ENCODE measurements at places on chromosomes 16 and 17.

DNA sequence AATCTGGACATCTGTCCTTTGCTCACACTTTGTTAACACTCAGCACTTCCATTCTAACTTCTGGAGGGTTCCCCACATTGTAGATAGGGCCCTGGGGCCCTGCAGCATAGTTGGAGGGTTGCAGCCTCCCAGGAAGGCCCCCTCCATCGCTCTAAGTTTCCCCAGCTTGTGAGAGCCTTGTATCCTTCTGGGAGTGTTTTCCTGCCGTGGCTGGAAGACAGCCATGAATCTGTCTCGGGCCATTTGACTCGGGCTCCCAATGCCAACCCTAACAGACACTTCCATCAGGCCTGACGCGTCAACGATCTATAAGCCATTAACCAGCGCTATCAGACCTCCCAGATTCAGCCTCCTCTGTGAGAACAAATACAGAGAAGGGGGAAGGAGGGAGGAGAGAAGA is 263.7 kb upstream of the RPL38 start:
- DNase-seq, result no peak

GRCh38 chr17:65158041-65158440 is 20.9 kb downstream of the RGS9 start:
- no peak for DNase-seq

- no peak for DNase-seq
Measured at GRCh38 chr17:34481779-34482178, 97.6 kb upstream of the TMEM132E start.

DNA sequence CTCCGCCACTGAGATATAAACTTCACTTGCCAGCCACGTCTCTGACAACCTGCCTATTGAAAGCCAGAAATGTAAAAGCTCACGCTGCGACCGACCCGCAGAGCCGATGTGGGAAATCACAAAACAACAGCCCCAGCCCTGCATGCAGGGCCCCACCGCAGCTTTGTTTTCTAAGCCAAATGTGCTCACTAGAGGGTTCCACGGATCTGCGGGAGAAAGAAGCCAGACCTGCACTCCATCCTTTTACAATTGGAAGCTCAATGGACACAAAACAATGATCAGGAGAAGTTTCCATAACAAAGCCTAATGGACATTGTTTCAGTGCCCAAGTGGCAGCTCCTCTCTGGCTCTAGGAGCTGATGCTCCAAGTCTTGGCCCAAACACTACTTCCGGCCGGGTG is 33.1 kb downstream of the WIPI1 start:
- no peak for DNase-seq

GRCh38 chr16:23803591-23804123 is 32.1 kb upstream of the PRKCB start:
- peak; percentile 32 for DNase-seq

GRCh38 chr17:12821376-12821940 is 32.2 kb downstream of the ARHGAP44 start:
- DNase-seq, result no peak

- DNase-seq, result no peak
Measured at GRCh38 chr16:89561884-89562599, 1.6 kb downstream of the RPL13 start.

GRCh38 chr16:22348291-22348690 is 26.1 kb downstream of the CDR2 start:
- DNase-seq, result no peak

DNA sequence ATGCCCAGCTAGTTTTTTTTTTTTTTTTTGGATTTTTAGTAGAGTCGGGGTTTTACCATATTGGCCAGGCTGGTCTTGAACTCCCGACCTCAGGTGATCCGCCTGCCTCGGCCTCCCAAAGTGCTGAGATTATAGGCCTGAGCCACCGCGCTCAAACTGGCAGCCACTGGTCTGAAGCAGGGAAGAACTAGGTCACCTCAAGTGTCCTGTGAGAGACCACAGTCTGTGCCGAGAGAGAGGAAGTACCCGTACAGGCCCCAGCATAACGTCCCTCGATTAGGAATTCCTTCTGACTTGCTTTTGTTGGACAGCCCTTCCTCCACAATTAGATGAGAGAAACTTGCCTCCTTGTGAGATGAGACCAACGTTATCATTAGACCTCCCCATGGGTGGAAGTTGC is 13.7 kb upstream of the CD300E start:
- DNase-seq, result no peak

DNA sequence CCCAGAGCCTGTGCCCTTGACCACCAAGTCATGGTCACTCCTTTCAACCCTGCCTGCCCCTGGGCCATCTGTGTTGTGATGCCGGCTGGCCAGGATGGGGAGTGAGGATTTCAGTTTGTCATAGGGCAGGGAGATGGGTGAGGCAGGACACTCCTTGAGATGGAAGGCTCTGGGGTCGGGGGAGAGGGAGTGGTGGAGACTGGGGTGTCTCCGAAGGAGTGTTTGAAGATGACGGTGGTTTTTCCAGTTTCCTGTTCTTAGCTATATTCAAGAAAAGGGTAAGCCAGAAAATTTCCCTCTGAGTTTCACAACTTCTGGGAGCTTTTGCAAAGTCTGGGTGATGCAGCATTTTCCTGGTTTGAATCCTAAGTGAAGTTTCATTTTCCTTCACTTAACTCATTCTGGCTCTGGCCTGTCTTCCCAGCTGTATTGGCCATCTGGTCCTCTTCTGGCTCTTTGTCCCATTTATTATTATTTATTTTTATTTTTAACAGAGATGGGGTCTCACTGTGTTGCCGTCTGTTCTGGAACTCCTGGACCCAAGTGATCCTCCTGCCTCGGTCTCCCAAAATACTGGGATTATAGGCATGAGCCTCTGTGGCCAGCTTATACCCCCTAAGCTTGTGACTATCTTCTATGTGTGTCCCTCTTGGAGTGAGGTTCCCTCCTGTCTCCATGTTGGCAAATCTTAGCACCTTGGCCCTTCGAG is 27.7 kb downstream of the ABCC1 start:
- DNase-seq, result no peak

- peak; percentile 87 for DNase-seq
Measured at GRCh38 chr16:88706229-88706964, at the start of the genes CTU2 and RNF166. Gene CTU2 (plus strand): TSS chr16:88706503. CDS start chr16:88706531, 28 bp downstream. Gene RNF166 (minus strand): TSS chr16:88706408. CDS start chr16:88706325, 83 bp downstream.

DNA sequence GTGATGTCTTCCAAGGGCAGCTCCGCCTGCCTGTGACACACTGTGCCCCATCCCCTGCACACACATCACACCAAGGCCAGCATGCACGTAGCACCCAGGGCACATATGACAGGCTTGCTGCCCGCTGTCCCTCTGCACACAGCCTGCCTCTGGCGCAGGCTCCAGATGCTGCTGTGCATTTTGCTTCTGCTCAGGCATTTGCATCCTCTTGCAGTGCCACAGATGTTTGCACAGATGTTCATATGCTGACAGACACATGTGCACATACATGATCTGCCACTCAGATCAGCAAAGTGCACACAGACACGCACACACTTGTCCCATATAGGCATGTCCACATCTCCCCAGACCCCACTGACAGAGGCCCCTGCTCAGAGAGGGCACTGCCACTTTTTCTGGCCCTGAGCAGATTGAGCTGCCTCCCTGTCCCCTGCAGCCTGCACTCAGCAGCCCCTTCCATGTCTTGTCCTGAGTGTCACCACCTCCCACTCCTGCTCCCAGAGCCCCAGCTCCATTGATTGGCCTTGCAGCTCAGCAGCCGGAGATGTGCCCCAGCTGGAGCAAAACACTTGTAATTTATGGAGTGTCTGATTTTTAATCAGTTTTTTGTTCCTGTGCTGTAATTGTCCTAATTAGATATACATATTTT is 115.1 kb upstream of the RPL38 start:
- no peak for DNase-seq

- no peak for DNase-seq
Measured at GRCh38 chr17:50565402-50566350, 5.2 kb downstream of the CACNA1G start.

GRCh38 chr16:78490847-78491246 is 391.4 kb downstream of the WWOX start:
- no peak for DNase-seq

- DNase-seq, result no peak
Measured at GRCh38 chr16:456891-457483, 31.5 kb downstream of the RAB11FIP3 start.

DNA sequence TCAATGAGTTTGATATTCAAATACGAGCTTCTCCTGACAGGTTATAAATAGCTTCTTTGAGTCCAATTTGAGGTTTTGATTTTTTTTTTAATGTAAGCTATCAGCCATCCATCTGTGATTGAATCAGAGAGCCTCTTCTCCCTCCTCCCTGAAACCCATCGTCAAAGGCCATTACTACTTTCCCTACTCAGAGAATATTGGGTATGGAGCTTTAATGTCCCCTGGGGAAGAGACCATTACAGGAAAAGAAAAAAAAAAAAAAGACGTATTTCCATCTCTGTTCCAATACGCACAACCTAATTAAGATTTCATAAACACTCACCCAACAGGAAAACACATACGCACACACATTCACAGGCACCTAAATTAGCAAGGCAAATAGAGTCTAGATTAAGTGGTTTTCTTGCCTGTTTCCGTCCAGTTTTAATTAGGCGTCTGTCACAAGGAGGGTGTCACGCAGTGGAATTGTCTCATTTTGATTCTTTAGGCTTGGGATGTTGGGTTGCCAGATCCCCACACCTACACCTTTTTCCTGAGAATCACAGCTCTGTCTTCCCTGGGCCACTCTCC is 194.3 kb upstream of the RPL38 start:
- DNase-seq, result no peak

DNA sequence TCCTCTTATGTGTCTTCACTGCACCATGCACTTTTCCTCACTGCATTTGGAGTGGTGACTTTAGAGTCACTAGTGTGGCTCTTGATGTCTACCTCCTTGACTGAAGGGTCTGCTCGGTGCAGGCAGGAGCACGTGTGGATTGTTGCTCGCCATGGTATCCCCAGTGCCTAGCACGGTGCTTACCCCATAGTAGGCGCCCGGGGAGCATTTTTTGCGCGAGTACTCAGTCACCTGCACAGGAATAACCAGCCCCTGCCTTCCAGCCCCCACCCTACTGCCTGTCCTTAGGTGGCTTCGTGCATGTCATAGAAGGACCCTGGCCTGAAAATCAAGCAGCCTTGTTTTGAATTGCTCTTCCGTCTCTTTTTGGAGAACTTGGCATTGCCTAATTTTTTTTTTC is 31.3 kb downstream of the CDRT15 start:
- DNase-seq, result no peak

DNA sequence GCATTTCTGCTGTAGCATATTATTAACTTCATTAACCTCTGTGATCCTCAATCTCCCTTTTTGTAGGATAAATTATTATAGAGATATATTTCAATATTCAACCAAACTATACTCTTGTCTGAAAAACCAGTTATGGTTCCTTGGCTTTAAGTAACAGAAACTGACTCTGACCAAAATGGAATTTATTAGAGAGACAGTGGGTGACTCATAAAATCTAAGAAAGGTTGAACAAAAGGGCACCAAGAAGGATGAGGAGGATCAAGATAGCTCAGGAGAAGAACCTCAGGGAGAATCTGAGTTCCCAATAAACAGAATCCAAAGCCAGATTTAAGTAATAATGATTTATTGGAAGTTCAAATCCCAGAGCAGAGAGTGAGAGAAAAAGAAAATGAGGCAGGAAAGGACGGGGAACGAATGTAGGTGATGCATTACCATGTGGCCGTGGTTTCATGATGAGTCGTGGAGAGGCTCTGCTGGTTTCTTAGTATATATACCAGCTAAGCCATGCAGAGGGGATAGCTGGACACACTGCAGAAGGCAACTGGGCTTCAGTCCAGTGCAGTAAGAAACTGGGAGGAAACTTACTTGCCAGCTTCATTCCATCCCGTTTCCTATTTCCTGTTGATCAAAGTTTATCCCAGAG is 151.5 kb upstream of the GOT2 start:
- no peak for DNase-seq

GRCh38 chr16:58332997-58333700 is 38.3 kb upstream of the PRSS54 start:
- DNase-seq, result no peak

DNA sequence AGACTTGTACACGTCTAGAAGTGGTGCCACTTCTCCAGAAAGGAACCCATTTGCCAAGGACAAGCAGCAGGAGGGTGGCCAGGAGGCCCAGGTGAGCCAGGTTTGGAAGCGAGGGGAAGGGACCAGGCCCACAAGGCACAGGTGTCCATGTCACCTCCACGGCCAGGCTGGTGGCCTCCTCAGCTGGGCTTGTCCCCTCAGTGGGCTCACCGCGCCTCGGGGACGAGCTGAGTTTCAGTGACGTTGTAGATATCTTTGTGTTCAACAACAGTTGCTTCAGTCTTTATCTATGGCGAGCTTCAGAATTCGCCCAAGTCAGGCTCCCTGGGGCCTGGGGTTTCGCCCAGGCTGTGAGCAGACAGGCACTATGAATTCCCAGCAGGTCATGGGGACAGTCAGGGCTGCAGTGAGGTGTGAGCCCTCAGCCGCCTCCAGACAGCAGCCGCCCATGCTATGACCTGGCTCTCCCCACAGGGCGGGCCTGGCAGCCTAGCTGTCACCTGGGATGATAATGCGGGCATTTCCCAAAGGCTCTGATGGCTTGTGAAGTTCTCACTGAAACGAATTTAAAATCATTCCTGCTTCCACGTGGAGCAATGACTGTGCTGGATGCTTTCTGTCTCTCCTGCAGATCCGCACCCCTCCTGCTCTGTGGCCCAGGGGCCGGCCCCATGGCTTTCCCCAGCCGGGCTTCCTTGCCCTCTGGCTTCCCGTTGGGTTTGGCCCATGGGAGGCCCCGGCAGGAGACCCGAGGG is 89.5 kb downstream of the MRC2 start:
- DNase-seq, result no peak

DNA sequence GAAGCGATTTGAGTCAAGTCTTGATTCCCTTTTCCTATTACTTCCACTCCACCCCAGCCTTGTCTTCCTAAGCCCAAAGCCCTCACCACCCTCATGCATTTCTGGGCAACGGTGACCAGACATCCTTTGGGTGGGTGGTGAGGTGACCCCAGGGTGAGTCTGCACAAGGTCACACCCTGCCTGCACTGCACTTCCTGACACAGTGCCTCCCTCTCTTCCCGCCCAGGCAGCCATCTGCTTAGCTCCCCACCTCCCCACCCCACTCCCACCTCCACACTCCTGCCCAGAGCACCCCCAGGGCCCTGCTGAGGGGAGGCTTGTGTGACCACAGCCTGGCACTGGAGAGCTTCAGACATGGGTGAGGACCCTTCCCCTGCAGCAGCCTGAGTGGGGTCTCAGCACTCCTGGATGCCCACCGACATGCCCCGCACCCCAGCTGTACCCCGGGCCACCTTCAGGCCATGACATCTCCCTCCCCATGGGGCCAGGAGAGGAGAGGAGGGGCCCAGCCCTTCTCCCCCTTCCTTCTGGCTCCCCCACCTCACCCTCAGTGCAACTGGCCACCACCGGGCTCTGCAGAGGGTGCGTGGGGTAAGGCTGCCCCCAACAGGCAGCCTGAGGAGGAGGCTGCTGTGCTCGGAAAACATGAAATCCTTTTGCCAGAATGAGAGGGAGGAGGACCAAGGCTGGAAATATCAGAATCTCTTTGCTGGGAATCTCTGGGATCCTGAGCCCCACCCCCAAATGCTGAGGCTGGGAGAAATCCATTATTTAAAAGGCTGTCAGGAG is 68.6 kb downstream of the CCT6B start:
- DNase-seq, result no peak

Data from T-helper 22 cell (primary cell).